Left cardiac atrium (tissue), 4 donors: ENCODE measurements at places on chromosomes 7 and 10.
A peak's percentile ranks its signal among the peaks of the same experiment; 100 is the strongest.

DNA sequence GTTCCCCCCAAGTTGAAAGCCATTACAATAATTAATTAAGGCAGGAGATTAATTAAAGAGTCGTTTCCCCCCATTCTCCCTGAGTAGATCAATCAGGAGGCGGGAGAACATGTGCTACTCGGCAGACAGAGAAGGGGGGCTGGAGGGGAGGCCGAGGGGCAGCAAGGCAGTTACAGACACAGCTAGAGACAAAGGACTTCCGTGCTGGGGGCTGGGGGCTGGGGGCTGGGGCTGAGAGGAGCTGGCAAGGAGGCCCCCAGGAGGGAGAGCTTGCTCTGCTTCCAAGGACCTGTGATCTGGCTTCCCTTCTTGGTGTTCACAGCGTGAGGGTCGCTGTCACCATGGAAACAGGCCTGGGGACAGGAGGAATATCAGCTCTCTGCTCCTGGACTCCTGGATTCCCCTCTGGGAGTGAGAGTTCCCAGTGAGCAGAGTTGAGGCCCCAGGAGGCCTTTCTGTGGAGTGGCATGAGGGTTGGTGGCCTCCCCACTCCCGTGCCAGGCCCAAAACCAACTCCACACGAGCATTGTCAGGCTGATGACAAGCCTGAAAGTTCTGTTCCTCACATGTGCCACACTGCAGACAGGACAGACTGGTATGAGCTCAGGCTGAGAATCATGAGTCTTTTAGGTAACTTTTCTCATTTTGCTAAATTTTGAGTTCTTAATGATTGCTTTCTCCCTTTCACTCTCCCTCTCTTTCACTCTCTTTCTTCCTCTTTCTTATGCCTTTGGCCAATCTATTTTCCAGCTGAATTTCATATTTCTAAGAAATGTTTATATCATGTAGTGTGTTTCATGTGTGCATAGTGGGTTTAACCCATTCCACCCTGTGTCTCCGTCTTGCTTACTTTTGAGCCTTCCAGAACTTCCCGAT, 16.4 kb downstream of the FAM241B start:
- DNase-seq: no peak

- DNase-seq: no peak
Observed at GRCh38 chr7:116492654-116493109, 6.9 kb upstream of the CAV2 start.

- no peak for DNase-seq
Observed at GRCh38 chr10:82953909-82954308, 1078.9 kb downstream of the NRG3 start.

GRCh38 chr10:61904733-61905725, 3.5 kb downstream of the ARID5B start:
- DNase-seq: no peak

- peak; percentile 16 for DNase-seq
Observed at GRCh38 chr7:2016021-2016631, 216.6 kb downstream of the MAD1L1 start.

DNA sequence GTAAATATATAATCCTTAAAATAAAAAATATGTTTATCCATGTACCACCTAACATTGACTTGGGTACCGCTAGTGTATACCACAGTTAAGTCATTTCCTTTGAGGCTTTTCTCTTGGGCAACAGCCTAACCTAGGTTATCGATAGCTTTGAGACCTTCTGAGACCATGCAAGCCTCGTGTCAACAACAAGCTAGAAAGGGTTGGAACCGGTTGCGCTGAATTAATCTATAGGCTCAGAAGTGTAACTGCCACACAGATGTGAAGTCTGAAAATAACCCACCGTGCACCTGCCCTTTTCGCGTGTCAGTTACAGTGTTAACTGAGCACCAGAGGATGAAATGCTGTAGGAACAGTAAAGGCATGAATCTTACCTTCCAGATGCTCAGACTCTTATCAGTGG, 59.8 kb downstream of the ARID5B start:
- DNase-seq: no peak

GRCh38 chr7:8209353-8209752, 52.6 kb downstream of the ICA1 start:
- no peak for DNase-seq
